Stimulated activated CD4-positive, alpha-beta T cell treated with anti-CD3 and anti-CD28 coated beads, Interleukin-12 subunit alpha, Interleukin-12 subunit beta, amount 100 ng/mL, for 24 hours (primary cell): ENCODE measurements at places on chromosomes 3 and 15.

GRCh38 chr3:112042842-112043280 is 8.3 kb downstream of the TMPRSS7 start:
- DNase-seq, result no peak

- no peak for DNase-seq
These were observed 226.9 kb downstream of the ZNF385D start for GRCh38 chr3:21524133-21524532.

DNA sequence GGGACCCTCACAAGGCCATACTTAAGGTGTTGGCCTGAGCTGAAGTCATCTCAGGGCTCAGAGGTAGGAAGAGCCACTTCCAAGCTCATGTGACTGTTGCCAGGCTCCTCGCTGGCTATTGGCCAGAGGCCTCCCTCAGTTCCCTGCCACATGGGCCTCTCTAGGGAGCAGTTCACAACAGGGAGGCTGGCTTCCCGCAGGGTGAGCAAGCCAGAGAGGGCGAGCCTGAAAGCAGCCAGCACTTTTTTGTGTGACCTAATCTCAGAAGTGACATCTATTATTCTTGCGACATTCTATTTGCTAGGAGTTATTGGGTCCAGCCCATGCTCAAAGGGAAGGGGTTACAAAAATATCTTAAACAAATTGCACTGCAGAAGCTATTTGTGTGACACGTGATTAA is 201.4 kb downstream of the SSR3 start:
- no peak for DNase-seq

- no peak for DNase-seq
These were observed 160.2 kb downstream of the SERPINI1 start for GRCh38 chr3:167895684-167896083.

GRCh38 chr3:176787506-176787905 is 409.8 kb downstream of the TBL1XR1 start:
- DNase-seq, result no peak

- DNase-seq, result no peak
These were observed 36.1 kb upstream of the MECOM start for GRCh38 chr3:169699536-169700050.

DNA sequence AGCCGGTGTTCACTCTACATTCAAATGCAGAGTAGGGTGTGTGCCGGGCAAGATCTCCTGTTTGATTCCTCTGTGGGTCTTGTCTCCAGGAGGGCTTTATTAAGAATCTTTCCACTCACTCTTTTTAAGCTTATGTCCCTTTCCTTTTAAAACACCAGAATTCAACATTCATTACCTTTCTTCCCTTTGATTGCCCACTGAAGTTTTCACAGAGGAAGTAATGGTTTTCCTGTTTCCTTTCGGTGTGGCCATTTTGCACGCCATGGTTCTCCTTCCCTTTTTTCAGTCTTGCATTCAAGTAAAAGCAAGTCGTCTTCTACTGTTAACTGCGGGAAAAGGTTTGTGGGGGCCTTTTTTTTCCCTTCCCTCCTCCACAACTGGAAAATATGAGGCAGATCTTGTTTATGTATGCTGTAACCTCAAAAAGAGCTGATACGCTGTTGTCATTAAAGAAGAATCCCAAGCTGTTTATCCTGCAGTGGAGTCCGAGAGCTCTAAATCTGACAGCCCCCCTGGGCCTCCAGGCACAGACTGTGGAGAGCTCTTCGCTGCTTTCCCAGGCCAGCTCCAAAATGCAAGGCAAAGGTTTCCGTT is 40.5 kb downstream of the FILIP1L start:
- DNase-seq, result no peak

DNA sequence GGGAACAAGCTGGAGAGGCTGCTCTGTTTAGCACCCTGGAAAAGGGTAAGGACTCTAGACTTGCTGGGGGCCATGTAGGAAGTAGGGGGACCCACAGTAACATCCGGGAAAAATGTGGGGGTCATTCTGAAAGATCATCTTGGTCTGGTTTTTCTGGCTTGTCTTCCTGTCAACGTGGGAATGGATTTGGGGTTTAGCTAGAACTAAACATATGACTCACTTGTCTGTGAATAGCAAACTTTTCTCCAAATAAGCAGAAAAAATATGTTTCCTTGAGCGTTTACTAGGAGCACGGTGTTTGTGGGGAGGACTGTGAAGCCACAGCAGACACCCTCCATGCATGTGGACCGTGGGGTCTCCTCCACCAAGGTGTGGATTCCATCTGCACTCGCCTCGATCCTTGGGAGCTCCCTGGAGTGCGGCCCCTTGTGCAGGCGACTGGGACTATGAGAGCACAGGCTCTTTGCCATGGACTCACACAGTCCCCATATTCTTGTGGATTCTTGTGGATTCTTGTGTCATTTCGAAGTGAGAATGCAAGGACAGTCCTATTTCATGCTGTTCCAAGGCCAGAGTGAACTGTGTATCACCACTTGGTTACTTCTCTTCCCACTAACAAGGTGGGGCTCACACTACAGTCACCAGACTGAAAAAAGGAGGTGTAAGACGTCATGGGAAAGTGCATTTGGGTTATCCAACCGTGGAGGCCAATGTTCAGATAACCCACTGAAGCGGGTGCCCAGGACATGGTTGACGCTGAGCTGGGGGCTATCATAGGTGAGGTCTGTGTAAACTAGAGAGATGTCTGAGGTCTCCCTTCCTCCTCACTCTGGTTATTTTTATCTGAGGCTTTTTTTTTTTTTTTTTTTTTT is 25.5 kb downstream of the PGPEP1L start:
- no peak for DNase-seq

- no peak for DNase-seq
These were observed 198.5 kb upstream of the COL8A1 start for GRCh38 chr3:99439892-99440291.

GRCh38 chr3:35257641-35258040 is 381.7 kb upstream of the ARPP21 start:
- DNase-seq, result no peak

DNA sequence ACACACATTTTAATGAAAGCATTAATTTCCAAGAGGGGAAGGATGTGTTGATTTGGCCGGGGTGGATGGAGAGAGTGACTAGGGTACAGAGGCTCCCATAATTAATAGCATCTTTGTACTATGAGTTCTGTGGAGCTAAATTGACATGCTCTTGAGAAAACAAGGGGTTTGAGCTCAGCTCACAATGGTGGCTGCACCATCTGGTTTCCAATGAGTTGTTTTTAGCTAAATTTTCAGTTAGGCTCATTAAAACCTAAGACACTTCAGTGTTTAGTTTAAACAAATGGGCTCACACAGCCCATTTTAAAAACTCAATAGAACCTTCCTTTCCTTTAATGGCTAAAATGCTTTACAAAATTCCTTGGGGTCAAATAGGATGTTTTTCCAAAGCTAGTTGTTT is 199.7 kb downstream of the TNIK start:
- no peak for DNase-seq

- no peak for DNase-seq
These were observed 18.0 kb downstream of the MIX23 start for GRCh38 chr3:122365073-122365472.

GRCh38 chr15:98682992-98683701 is 34.8 kb downstream of the IGF1R start:
- DNase-seq, result no peak

- no peak for DNase-seq
These were observed 92.3 kb downstream of the FRMD5 start for GRCh38 chr15:44102675-44103254.
